ENCODE measurements at places on chromosomes 2 and 18.

GRCh38 chr18:8561123-8561910 lies 47.9 kb upstream of the RAB12 start:
- peak; percentile 69 for DNase-seq

DNA sequence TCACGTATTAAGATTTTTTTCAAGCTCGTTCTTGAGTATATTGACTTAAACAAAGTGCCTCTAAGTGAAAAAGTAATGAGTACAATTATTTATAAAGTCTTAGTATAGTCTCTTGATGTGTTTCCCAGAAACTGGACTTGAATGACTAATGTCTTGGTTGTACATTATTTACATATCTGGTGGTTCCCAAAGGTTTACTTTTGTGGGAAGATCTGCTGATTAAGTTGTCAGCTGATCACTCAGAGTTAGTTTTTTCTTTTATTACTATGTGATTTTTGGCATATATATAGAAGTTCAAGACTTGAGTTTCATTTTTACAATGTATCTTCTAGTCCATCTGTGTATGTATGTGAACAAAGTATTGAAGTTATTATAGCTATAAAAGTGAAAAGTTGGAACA lies 29.5 kb downstream of the RNF144A start:
- no peak for DNase-seq

- no peak for DNase-seq
Measured at GRCh38 chr2:84055816-84056215, 403.3 kb downstream of the SUCLG1 start.

DNA sequence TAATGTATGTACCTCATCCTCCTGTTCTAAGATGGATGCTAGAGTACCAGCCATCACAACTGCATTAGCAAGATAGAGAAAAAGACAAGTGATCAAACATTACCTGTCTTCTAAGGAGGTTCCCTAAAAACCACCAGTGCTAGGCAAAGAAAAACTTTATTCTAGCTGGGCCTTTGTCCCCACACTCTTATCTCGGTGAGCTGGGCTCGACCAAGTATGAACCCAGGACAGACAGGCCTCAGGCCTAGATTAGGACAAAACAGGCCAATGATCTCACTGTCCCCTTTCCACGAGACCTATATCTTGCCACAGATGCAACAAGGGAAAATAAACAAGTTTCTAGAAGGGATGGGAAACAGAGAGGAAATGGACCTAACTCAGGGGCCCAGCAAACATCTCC lies 127.6 kb upstream of the PKDCC start:
- no peak for DNase-seq

GRCh38 chr2:98771264-98771663 lies 40.3 kb upstream of the MGAT4A start:
- no peak for DNase-seq

DNA sequence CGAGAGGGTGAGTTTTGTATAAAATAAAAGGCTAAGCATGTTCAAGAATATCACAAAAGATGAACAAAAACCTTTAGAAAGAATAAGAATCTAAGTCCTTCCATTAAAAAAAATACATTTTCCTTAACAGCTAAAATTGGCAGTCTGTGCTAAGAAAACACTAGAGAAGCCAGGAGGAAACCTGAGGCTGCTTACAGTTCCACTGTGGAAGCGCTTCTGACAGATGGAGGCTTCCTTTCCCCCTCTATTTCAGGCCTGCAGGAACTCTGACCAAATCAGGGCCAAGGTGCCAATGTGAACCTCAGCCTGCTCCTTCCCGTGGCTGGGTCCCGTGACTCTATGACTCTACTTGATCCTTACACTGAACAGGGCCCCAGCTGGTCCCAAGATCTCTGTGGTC lies 108.1 kb upstream of the ARHGAP28 start:
- DNase-seq, result no peak

- DNase-seq, result no peak
Measured at GRCh38 chr2:128091726-128092080, 703 bp downstream of the UGGT1 start.

GRCh38 chr18:36572135-36572856 lies 256.5 kb downstream of the TPGS2 start:
- DNase-seq, result no peak

- DNase-seq, result no peak
Measured at GRCh38 chr18:69956057-69956456, 8.4 kb upstream of the CD226 start.

- DNase-seq, result no peak
Measured at GRCh38 chr2:11186145-11186544, 30.9 kb downstream of the SLC66A3 start.

- no peak for DNase-seq
Measured at GRCh38 chr2:117557626-117558025, 256.9 kb upstream of the DDX18 start.

GRCh38 chr18:25351777-25352628 lies at the start of gene ZNF521:
TSS of gene ZNF521 (minus strand) at chr18:25352166. CDS start at chr18:25350946, 1,220 bp downstream.
- DNase-seq, result peak; percentile 89

DNA sequence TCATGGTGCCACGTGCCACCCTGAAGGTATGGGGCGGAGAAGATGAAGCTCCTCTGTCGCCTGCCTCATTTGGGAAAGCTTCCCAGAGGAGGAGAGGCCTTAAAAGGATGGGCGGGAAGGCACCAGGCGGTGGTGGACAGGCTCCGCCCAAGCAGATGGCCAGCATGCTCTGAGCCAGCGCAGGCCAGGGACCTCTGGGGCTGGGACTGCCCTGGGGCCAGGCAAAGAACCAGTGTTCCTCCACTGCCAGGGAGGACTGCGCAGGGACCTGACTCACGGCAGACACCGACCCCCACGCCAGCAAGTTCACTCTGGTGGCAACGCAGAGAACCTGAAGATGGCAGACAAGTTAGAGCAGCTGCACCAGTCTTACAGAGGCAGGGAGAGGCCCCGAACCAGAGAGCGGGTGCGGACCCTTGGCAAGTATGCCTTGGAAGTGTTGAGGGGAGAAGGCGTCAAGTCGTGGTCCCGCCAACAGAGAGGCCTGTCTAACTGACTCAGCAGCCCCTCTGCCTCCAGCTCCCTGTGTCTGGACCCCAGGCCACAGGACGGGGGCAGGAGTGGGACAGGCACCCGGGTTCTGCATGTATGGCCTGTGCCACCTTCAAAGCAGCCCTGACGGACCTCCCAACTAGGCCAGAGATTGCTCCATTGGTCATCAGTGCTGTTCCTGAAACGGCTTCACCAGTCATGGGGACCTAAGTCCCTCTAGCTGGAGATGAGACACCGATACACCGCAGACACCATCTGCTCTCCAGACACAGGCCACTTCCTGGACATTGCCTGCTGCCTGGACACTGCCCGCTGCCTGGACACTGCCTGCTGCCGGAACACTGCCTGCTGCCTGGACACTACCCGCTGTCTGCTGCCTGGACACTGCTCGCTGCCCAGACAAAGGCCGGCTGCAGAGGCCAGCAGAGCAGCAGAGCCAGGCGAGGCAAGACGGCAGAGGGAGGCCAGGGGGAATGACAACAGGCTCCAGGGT lies 124.7 kb downstream of the HDAC4 start:
- no peak for DNase-seq

GRCh38 chr2:36516136-36516870 lies 81.7 kb downstream of the FEZ2 start:
- DNase-seq, result no peak

DNA sequence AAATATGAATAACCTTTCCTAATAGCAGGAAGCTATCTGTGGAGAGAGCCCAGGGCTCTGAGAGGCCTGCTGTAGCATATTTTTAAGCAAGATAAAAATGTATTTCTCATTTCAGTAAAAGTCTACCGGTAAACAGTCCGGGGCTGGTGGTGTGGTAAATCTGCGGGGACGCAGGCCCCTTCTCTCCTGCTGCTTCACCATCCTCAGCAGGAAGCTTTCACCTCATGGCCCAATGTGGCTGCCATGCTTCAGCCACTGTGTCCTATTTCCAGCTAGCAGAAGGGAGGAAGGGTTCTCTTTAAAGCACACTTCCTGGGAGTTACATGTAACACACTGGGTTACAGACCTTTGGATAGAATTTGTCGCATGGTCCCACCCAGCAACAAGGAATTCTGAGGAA lies 79.5 kb upstream of the ODC1 start:
- DNase-seq, result no peak

DNA sequence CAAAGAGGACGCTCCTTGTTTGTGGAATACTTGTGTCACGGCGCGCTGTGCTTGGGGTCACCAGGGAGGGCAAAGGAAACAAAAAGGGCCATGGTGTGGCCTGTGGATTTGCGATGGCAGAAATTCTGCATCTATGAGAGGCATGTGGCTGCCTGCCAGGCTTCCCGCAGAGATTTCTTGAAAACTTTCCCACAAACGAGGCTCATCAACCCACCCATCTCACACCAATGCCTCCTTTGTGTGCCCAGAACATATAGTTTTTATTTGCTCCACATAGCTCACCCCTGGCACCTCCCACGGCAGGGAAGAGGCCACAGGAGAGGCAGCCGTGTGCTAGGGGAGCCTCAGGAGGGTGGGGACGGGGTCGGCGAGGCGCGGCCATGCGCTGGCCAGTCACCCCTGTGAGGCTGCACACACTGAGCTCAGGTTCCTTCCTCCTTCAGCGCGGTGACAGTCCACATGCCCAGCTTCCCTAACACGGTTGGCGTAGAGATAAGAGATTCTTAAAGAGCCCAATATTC lies 100.3 kb downstream of the MBP start:
- DNase-seq, result no peak

DNA sequence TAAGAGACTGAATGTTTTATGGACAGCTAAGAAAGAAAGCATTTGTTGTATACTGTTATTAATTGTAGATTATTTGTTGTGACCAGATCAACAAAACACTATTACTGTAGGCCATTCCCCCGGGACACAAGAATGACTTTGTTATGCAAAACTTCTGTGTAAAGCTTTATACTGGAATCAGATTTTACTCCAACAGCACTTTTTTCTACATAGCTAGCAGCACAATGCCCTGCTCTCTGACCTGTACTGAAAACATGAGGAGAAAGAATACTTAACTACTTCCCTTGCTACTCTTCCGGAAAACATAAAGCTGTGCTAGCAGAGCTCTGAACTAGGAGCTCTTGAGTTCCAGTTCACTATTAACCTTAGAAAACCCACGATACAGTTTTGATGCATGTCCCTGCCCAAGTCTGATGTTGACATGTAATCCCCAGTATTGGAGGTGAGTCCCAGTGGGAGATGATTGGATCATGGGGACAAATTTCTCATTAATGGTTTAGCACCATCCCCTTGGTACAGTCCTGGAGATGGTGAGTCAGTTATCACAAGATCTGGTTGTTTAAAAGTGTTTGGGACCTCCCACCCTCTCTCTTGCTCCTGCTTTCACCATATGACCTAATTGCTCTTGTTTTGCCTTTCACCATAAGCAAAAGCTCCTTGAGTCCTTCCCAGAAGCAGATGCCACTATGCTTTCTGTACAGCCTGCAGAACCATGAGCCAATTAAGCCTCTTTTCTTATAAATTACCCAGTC lies 601.1 kb upstream of the PIK3C3 start:
- no peak for DNase-seq

GRCh38 chr2:186382932-186383331 lies 103.1 kb upstream of the ZC3H15 start:
- DNase-seq, result no peak

- DNase-seq, result no peak
Measured at GRCh38 chr18:53799134-53799533, 425.3 kb downstream of the MBD2 start.

- no peak for DNase-seq
Measured at GRCh38 chr2:22970284-22970975, 414.5 kb upstream of the KLHL29 start.

DNA sequence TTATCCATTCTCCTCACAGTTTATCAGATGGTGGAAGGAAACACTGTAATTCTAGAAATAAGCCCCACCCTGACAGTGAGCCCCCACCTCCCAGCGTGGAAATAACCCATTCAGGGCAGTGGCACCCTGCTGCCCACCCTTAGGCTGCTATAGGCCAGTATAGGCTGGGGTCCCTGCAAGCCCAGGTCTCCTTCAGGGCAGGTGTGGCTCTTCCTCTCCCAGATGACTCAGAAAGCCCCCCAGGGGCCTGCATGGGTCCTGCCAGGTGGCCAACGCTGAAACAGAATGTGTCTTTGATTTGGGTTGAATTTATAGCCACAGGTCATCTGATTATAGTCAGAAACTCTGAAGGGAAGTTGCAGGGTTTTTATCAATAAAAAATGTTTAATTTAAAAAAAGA lies 136.4 kb downstream of the SH3RF3 start:
- DNase-seq, result no peak

DNA sequence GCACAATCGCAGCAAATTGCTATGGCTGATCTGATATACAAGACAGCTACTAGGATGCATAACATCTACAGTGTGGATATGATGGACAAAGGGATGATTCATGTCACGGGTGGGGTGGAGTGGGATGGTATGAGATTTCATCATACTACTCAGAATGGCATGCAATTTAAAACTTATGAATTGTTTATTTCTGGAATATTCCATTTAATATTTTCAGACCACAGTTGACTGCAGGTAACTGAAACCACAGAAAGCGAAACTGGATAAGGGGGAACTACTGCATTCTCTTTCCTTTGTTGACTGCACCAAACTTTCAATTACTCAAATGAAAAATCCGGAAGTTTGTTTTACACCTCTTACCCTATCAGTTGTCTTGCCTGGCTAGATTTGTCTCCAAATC lies 94.4 kb upstream of the NEUROD1 start:
- no peak for DNase-seq

DNA sequence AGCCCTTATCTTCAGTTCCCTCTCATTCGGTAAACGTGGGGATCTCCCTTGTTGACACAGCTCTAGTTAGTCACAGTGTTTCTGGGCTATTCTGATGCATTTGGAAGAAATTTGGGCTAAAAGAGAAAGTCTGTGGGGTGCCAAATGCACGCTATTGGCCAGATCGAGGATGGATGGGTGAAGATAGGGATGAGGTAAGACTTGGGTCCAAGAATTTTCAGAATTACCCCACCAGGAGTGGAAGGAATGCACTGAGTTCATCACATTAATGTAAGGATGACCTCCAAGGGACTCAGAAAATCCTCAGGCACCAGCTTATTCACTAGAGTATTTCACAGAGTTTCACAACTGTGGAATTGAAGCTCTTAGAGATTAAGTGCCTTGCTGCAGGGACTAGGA lies 49.3 kb downstream of the NRP2 start:
- no peak for DNase-seq

All from heart left ventricle (tissue), 16 donors.